ENCODE measurements at places on chromosomes 3 and 15.

DNA sequence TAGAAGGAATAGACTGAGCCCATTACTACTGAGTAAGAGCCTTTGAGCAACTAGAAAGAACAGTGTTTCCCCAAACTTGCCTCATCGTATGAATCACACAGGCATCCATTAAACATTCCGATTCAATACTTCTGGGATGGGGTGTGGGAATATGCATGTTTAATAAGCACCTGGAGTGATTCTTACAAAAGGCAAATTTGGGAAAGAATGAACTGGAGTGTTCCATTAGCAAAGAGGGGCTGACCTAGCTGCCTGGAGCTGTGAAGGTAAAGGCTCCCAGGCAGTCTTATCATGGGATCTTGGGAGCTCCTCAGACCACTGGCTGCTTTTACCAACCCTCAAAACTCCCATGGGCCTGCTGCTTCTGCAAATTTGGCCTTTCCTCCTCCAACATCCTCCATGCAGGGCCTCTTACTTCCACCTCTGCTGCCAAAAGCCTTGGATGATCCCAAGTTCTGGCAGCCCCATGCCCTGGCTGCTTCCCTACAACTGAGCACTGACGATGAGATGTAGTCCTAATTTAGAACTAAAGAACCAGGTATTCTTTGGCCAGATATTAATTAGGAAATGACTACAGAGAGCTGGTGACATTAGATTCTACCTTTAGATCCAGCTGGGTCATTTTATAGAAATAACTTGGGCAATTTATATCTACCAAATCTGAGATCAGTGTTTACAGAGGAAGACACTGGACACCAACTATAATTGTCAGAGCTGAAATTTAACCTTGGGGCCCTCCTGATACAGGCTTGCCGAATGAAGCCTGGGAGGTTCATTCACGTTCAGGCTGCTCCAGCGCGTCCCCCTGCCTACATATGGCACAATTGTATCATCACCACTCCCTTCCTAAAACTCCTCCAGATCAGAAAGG lies 11.2 kb upstream of the HOMER2 start:
- no peak for DNase-seq

DNA sequence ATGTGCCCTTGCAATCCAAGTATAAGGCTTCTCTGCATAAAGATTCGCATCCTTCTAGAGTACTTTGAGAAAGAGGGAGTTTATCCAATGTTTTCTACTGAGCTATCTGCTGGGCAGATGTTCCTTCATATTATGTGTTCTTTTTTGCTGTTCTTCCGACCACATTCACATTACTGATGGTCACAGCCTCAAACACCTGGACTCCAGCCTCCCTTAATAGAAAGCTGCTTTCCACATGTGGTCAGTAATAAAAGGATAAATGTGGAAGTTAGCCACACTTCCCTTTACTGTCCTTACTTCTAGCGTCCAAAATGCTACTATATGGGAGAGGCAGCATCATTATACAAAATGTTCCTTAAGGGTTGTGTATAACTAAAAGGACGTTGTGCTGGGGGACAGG lies 116.9 kb downstream of the CD47 start:
- DNase-seq: no peak

- DNase-seq: no peak
Observed at GRCh38 chr15:33152502-33153109, 41.9 kb downstream of the FMN1 start.

- peak; percentile 68 for DNase-seq
Observed at GRCh38 chr3:33131331-33132018, 17.7 kb downstream of the CRTAP start.

- no peak for DNase-seq
Observed at GRCh38 chr3:53809267-53809666, 37.0 kb downstream of the CHDH start.

DNA sequence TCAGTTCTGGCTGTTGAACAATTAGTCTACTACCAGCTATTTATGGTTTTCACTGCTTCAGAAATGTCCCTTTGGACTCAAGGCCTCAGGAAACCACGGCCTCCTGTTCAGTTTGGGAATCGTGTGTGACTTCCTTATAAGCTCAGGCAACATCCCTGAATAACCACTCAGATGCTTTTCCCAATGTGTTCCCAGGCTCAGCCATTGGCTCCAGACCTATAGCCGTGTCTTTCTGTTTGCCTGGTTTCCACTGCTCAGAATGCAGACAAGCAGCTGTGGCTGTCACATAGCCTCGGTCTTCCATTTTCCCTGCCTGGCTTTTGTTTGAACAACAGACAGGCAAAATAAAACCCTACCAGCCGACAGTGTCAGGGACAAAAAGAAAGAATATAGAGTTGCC lies 63.2 kb upstream of the ATP2B2 start:
- no peak for DNase-seq

DNA sequence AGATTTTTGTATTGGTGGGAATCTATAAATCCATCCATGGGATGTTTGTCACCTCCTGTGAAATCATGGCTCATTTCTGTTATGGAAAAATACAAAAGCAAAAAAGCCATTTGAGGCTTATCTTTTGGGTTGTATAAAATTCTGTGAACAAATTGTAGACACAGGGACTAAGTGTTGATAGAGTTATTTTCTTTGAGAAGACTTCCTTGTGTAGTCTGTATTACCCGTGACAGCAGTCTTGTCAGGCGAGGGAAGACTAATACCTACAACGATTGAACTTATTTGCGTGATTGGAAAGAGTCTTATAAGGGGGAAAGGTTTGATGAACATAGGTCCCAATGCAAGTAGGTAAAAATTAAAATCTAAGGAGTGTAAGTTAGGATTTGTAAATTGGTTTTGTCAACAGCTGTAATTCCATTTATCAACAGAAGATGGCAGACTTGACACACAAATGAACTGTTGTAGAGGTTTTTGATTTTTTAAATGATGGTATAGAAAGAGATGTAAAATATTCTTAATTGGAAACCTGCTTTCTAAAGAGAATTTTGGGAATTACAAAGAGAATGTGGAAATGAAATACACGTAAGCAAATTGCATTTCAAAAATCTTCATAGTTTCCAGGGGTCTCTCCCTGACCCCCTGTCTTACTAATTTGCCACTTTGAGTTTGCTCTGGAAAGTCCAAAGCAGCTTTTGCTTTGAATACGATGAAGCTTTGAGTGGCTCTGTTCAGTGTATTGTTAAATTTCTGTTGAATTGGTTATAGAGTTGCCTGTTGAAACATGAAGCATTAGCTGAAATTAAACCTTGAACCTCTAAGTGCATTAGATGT lies 33.2 kb downstream of the SLC25A26 start:
- DNase-seq: peak; percentile 67

- DNase-seq: no peak
Observed at GRCh38 chr15:25246641-25247406, 192.0 kb downstream of the UBE3A start.

DNA sequence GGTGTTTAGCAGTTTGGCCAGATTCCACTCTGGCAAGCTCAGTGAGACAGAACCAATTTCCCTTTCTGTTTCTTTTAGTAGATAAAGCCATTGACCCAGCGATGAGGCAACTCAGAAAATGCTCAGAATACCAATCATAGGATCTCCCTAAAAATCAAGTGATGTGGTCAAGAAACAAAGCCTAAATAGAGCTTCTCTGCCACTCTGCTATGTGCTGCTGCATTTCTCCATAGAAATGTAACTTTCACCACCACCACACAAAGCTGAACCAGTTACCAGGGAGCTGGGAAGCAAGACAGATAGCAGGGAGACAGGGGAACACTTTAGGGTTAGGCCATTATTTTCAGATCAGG lies 109.8 kb downstream of the RPL22L1 start:
- peak; percentile 36 for DNase-seq

DNA sequence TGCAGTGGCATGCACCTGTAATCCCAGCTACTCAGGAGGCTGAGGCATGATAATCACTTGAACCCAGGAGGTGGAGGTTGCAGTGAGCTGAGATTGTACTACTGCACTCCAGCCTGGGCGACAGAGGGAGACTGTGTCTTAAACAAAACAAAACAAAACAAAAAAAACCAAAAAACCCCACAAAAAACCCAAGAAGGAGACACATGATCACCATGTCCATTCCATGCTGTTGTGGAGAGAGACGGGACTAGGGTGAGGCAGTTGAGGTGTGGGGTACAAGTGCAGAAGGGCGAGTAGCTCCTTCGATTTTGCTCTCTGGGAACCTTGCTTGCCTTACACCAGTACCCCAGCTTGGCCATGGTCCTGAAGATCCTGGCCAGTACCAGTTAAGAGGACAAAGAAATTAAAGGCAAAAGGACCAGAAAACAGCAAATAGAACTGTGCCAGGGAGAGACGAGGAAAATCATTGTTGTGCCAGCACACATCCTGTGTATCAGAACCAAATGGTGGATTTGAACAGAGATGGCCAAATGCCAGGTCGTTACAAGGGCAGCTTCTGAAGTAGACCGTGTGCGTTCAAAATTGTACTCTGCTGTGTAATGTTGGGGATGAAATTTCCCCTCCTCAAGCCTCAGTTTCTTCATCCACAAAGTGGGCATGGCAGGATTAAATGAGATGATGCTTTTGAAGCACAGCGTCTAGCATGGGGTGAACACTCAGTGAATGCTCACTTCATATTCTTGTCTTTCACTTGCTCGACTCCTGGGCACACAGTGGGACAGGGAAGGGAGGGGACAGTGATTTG lies 42.9 kb upstream of the CTSH start:
- DNase-seq: no peak

DNA sequence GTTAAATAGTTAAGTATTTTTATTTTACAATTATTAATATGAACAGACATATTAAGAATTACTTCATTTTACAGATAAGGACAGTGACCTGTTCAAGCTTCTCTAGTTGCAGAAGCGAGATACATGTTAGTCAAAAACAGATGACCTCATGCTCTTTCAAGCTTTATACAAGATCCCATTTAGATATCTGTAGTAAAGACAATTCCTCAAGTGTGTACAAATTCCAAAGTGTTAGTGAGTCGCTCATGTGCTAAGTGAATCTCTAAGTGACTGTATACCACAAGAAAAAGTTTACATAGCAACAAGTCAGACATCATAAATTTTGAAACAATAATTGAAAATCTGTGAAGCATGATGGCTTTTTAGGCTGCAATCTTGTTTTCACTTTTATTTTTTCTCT lies 293.8 kb downstream of the ROBO1 start:
- DNase-seq: no peak

GRCh38 chr15:87649175-87649574 lies 607.4 kb downstream of the NTRK3 start:
- DNase-seq: no peak

GRCh38 chr3:9582332-9582731 lies 28.7 kb upstream of the LHFPL4 start:
- no peak for DNase-seq

DNA sequence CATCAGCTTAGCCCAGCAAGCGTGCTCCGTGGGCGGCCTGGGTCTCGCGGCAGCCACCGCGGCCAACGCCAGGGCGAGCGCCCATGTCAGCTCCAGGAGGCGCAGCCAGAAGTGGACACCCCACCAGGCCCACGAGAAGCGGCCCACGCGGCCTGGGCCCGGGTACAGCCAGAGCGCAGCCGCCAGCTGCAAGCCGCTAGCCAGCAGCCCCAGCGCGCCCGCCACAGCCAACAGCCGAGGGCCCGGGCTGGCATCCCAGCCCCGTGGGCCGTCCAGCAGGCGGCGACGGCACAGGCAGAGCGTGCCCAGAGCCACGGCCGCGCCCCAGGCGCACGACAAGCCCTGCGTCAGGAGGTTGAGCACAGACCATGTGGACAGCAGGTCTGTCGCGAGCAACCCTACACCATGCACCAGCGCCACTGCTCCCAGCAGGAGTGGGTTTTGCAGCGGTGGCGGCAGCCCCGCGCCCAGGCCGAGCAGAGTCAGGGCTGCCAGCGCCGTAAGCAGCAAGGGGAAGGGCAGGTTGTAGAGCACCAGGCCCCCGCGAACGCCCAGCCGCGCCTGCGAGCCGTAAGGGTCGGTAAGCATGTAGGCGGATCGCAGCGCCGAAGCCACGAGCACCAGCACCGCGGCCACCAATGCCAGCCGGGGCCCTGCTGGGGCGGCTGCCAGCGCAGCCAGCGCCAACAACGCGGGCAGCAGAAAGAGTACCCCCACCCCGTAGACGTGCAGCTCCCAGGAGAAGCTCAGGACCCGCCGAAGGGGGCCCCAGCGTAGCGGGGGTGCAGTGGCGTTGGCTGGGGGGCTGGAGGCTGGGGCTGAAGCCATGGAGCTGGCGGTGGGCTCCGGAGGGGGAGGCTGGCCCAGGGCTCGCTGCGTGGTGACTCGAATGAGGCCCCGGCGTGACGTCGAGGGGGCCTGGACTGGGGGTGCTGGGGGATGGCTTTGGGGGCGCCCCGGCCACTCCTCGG lies 4.9 kb downstream of the PRRT3 start:
- peak; percentile 33 for DNase-seq

DNA sequence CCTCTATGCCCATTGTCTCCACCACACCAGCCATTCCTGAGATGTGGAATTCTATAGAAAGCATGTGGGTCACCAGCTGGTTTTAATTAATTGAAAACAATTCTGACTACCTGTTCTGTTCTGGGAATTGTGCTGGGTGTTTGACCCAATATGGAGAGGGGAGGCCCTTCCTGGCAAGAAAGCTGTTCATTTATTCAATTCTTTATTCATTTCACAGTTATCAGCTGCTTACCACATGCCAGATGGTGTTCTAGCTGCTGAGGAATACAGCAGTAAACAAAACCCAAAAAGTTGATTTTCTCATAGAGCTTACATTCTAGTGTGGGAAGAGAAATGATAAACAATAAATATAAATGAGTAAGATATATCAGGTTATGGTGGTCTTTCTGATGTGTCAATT lies 296.1 kb upstream of the RASGRP1 start:
- DNase-seq: no peak

DNA sequence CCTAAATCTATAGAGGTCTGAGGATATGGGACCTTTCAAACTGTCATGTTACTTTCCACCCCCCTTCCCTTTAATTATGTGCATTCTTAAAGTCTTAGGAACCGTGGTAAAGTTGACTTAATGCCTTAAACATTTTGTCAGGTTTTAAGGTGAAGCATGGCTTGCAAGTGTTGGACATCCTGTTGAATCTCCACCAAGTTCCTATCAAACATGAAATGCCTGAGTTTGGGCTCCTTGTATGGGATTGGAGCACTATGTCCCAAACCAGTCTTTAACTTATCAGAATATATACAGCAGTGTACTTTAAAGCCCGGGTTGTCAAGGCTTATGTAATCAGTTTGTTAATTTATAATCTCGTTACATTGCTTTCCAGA lies 1.1 kb downstream of the SNRK start:
- peak; percentile 40 for DNase-seq

DNA sequence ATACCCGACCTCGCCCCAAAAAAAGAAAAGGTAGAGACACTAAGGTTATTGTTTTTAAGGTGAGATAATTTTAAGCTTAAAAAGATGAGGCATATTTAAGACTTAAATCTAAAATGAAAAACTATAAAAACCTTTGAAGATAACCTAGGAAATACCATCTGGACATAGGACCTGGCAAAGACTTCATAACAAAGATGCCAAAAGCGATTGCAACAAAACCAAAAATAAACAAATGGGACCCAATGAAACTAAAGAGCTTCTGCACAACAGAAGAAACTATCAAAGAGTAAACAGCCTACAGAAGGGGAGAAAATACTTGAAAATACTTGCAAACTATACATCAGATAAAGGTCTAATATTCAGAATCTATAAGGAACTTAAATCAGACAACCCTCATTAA lies 80.9 kb downstream of the TMCC1 start:
- DNase-seq: no peak

GRCh38 chr3:159137949-159138348 lies 336.1 kb downstream of the MFSD1 start:
- no peak for DNase-seq
